Cardiac septum (tissue), 1 donor: ENCODE measurements at places on chromosomes 16 and 17. TPM values are rescaled to one million over a fixed set of nuclear protein-coding genes. Genes with fewer than 3 reads are reported as not detected.

CA5A gene
- total RNA-seq: not detected

AHSP gene
- 1.7 TPM for total RNA-seq

UTS2R gene
- total RNA-seq: 0.51 TPM

C16orf89 gene
- total RNA-seq: 8.9 TPM

TMEM204 gene
- total RNA-seq: 19.8 TPM

SEZ6L2 gene
- total RNA-seq: 1.2 TPM

GRCh38 chr17:75191584-75191983, 8.8 kb upstream of the SUMO2 start:
- DNase-seq: no peak

- DNase-seq: no peak
These were observed 14.5 kb upstream of the OR1E2 start for GRCh38 chr17:3448059-3448665.

DNA sequence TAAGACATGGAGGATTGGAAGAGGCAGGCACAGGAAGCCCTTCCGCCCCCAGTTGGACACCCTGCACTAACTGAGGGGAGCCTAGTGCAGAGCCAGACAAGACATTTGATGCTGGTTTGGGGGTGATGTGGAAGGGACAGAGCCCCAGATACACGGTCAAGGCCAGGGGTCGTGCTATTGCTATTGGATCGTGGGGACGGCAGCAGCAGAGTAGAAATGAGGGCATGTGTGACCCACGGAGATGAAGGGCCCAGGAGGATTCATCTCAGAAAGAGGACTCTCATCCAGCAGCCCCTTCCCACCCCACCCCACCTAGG, 2.0 kb upstream of the VAMP2 start:
- DNase-seq: no peak

DNA sequence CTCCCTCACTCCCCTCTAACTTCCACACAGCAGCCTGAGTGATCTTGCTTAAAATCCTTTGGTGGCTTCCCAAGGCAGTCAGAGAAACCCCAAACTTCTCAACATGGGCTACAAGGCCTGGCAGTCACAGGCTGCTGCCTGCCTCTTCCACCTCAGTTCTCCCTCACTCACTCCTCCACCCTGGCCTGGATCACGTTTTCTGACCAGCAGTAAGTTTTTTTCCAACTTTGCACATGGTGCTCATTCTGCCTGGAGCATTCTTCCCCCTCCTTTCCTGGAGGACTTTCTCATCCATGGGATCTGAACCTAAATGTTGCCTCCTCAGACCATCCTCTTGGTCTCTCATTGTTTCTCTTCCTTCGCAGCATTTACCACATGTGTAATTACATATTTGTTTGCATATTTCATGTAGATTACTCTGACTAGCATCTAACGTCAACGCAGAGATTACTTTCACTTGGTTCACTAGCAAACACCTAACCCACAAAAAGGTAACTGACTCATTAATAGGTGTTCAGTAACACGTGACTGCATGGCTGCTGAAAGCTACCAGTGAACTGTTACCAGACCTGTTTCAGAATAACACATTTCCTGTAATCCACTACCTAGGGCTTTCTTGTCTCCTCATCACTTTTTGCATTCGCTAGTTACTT, 17.1 kb downstream of the GNA13 start:
- DNase-seq: no peak

DNA sequence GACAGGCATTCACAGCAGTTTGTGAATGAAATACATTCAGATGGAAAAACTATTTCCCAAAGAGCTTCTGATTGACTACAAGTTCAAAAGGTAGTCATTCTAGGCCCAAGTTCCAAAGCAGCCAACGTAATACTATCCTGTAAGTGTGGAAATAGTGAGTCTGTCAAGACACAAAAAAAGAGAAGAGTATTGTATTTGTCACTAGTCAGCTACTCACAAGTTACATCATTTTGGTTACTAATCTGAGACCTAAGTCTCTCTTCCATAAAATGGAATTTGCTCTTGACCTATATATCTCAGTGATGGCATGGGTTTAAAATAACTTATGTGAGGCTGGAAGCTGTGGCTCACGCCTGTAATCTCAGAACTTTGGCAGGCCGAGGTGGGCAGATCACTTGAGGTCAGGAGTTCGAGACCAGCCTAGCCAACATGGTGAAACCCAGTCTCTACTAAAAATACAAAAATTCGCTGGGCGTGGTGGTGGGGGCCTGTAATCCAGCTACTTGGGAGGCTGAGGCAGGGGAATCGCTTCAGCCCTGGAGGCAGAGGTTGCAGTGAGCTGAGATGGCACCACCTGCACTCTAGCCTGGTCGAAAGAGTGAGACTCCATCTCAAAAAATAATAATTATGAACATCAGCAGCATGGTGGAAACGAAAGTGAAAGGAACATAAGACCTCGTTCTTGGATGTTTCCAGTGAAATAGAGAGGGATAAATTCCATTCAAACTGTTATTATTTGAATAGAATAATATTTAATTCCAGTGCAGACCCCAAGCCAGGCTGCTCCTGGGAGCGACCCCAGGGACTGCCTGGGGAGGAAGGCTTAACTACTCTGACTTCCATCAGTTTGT, 2.9 kb downstream of the CMC2 start:
- DNase-seq: no peak

DNA sequence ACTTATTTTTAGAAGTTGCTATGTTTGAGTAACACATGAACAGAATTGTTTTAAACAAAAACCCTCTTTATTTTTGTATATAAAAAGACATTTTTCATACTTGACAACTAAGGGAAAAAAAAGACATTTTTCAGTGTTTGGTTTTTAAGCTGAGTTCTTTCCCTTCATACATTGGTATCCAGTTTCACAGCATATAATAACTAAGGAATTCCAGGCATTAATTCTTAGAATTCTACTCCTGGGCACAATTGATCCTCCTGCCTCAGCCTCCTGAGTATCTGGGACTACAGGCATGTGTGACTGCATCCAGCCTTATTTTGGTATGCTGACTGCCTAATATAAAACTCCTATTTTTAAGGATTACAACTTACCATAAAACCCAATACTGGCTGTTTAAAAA, 8.4 kb downstream of the FBXO47 start:
- DNase-seq: no peak

DNA sequence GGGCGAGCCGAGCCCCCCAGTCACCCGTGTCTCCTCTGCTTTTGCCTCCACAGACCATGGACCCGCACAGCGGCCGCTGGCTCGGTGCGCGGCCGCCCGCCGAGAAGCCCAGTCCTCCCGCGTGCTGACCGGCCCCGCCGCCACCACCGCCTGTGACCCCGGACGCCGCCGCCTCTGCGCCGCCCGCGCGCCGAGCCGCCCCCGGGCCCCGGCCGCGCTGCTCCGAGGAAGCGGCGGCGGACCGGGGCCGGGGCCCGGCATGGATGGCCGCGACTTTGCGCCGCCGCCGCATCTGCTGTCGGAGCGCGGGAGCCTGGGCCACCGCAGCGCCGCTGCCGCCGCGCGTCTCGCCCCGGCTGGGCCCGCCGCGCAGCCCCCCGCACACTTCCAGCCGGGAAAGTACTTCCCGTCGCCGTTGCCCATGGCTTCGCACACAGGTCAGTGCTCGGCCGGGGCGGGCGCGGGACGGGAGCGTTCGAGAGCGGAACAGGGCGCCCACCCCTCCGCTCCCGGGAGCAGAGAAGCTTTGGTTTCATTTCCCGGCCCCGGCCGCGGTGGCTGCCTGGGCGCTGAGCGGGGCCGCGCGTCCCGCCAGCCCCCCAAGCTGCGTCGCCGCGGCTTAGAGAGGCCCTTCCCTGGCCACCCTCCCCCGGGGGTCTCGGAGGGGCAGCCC, 4.4 kb downstream of the BAHCC1 start:
- no peak for DNase-seq

- DNase-seq: peak; percentile 78
These were observed 112.9 kb downstream of the GRIN2A start for GRCh38 chr16:10069374-10069773.

- no peak for DNase-seq
These were observed 57.9 kb downstream of the MYO1D start for GRCh38 chr17:32819035-32819434.

DNA sequence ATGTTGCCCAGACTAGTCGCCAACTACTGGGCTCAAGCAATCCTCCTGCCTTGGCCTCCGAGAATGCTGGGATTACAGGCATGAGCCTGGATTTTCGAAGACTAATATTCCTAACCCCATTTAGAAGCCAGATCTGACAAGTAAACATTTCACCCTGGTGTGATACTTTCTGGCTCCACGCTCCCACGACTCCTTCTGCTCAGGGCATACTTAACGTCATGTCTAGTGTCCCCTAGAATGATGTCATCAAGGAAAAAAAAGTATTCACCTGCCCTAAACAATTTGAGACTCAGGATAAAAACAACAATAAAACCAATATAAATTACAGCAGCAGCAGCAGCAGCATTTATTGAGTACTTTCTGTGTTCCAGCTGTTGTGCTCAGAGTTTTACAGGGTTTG, 13.2 kb downstream of the ITGB3 start:
- no peak for DNase-seq

GRCh38 chr17:41914358-41914766, 4.4 kb downstream of the ACLY start:
- no peak for DNase-seq

DNA sequence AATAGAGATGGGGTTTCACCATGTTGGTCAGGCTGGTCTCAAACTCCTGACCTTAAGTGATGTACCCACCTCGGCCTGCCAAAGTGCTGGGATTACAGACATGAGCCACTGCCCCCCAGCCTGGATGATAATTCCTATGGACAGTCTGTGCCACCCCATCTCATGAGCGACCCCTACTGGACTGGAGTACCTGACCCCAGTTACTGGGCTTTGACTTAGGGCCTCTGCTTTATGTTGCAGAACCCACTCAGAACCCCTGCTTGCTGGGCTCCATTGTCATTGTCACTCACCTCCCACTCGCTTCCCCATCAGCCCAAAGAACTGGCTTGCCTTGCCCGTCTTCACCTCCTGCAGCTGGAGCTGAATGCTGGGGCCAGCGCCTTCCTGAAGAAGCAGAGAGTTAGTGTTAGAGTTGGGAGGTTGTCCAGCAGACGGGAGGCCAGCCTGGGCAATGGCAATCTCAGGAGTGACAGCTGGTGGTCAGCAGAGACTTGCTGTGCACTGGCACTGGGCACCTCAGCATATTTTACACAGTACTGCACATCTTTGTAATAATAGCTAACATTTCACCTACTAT, 4.0 kb downstream of the TAC4 start:
- DNase-seq: no peak

GRCh38 chr17:56595831-56596690, 2.6 kb downstream of the NOG start:
- no peak for DNase-seq

GRCh38 chr16:25868106-25868505, 176.3 kb downstream of the HS3ST4 start:
- DNase-seq: no peak
